ENCODE measurements at places on chromosomes 5 and 9.

DNA sequence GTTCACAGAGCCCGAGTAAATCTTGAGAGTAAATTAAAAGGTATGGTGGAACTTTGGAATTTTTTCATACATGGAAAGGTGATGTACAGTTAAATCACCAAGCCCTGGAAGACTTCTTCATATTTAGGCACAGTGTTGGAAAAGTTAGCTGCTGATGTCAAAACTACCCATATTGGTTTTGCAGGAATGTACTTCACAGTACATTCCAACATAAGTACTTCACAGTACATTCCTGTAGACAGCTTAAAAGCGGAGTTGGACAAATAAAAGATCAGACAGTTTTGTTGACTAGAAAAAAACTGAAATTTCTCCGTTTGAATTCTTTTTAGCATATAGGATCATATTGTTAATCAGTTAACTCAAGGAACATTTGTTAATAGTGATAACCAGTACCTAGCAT, 1.8 kb downstream of the RANBP17 start:
- no peak for DNase-seq

GRCh38 chr5:1885868-1886845, 3.4 kb upstream of the IRX4 start:
- no peak for DNase-seq

DNA sequence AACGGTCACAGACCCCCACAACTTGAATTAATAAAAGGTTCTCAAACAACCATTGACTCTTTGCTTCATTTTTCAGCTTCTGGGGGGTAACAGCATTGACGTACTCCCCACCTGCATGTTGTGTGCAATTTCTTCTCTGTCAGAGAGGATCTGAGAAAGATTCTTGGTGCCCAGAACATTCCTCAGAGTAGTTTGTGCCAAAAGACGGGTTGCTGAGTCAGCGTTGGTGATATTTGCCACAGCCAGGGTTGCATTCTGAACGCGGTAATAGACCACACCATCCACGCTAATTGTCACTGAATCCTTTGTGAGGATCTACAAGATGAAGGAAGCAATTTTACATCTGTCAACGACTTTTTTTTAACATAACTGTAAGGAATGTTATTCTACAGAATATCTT, 21.0 kb downstream of the STOM start:
- no peak for DNase-seq

DNA sequence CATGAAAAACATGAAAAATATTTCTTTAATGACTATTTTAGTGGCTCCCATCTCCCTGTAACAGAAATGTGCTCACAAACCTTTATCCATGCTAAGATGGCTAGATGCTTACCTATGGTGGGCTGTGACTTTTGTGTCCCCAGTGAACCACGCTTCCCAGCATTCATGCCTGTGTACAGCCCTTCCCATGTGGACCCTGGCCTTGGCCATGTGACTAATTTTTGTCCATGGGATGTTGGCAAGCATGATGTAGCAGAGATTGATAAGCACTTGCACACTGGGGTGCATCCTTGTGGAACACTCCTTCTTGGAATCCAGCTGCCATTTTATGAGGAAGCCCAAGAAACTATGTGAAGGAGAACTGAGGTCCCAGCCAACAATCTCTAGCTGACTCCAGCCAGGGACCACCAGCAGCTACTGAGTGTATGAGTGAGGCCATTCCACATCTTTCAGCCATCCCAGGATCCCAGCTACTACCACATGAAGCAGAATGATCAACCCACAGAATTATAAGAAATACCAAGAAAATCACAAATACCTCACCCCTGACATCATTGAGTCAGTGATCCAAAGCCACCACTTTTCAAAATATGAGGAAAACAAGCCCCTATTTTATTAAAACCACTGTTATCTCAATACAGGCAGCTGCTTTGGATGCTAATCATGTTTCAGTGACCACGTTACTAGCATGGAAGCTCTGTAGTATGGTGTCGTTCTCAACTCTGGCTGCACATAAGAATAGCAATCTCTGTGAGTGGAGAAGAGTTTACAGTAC, 16.1 kb upstream of the RAI14 start:
- no peak for DNase-seq

DNA sequence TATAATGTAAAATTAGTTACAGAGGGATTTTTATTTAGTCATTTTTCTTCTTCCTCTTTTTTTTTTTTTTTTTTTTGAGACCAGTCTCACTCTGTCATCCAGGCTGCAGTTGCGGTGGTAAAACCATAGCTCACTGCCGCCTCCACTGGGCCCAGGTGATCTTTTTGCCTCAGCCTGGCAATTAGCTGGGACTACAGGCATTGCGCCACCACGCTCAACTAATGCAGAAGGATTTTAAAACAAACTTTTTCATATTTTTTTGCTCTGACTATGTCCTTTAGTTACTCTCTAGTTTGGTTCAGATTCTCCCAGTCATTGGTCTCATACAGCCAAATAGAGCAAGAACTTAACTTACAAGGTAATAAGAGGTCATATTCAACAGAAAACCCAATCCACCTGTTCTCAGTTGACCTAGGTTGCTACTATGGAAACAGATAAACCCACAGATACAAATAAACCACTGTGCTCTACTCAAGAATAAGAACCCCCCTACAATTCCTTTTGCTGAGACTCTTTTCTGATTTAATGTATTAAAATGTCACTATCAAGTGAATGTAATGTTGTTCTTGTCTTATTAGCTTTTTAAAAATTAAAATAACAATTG, 50.1 kb upstream of the TTC39B start:
- no peak for DNase-seq

DNA sequence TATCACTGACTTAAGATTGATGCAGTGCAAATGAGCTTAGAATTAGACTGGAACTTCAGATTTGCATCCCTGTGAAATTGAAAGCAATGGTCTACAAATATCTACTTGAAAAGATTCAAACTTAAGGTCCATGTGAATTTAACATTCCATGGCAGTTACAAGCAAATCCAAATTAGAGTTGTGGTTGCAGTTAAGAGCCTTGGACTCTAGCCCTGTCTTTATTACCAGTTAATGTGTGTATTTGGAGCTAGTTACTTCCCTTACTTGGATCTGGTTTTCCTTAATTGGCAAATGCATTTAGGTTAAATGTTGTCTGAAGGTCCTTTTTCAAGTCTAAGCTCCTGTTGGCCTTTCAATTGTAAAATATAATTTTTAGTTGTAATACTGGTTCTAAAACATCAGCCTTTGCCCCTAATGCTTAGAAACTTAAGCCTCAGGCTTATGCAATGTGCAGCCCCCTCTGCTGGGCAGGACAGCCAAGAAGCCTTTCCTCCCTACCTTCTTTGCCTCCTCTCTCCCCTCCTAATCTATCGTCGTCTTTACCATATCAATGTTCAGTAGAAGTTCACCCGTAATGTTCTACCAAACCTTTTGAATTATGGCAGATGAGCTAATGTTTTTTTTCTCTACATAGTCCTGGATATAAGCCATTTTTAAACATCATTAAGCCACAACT, 59.5 kb downstream of the ERMP1 start:
- DNase-seq: no peak

DNA sequence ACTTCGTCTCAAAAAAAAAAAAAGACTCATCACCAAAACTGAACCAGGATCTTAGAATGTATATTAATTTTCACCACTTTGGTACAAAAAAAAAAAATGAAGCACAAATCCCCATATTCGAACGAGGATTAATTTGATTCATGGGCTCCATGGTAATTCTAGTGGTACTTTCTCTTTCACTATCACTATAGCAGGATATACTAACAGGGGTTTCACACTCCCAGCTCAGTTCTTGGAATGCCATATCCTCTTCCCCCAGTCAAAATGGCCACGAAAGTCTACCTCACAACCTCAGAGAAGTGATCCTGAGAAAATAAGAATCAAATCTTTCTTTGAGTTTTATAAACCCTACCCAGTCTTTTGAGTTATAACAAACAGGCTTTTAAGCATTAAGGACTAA, 235.7 kb downstream of the FBXL17 start:
- no peak for DNase-seq

- DNase-seq: no peak
Observed at GRCh38 chr9:87644659-87645058, 81.3 kb upstream of the CTSL start.

GRCh38 chr9:20478786-20479185, 143.5 kb downstream of the MLLT3 start:
- DNase-seq: no peak

GRCh38 chr5:9072701-9073100, 473.2 kb downstream of the SEMA5A start:
- DNase-seq: no peak

- no peak for DNase-seq
Observed at GRCh38 chr5:145495741-145496140, 339.4 kb downstream of the PRELID2 start.

DNA sequence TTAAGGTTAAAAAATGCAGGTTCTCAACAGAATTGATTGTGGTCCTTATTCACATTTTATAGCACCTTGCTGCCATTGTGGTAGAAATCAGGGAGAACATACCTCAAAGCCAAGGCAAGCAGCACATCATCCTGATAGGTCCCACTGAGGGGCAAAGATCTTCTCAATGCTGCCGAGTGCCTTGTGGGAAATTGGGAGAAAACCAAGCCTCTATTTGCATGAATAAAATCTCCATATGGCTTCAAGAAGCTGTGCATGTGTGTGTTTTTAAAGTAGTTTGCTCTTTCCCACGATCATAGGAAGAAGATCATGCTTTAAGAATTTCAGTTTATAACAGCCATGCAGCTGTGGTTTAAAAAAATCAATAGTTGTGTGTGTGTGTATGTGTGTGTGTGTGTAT, 216.9 kb upstream of the FBXL7 start:
- DNase-seq: no peak

GRCh38 chr9:124291801-124292396, 34.1 kb downstream of the NEK6 start:
- no peak for DNase-seq

DNA sequence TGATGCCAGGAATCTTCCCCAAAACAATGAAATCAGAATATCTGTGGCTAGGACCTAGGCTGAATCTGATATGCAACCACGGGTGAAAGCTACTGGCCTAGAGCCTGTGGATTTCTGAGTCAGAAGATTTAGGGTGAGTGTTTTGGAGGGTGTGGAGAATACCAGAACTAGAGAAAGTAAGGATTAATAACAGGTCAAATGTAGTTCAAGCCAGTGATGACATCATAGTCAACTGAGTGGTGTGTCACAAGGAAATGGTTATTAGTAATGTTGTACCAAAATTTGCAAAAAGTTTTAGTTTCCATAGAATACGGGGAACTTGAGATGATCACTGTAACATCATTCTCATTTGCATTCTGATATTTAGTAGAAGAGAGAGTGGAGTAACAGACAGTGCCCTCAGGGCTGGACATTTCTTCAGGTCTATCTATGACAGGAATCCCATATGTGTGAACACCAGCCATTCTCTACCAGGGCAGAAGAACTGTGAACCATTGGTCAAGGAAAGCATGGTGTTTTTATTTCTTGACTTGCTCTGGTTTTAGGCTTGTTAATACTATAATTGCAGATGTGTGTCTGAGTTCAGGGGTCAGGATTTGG, 3.7 kb downstream of the GALNT12 start:
- no peak for DNase-seq

DNA sequence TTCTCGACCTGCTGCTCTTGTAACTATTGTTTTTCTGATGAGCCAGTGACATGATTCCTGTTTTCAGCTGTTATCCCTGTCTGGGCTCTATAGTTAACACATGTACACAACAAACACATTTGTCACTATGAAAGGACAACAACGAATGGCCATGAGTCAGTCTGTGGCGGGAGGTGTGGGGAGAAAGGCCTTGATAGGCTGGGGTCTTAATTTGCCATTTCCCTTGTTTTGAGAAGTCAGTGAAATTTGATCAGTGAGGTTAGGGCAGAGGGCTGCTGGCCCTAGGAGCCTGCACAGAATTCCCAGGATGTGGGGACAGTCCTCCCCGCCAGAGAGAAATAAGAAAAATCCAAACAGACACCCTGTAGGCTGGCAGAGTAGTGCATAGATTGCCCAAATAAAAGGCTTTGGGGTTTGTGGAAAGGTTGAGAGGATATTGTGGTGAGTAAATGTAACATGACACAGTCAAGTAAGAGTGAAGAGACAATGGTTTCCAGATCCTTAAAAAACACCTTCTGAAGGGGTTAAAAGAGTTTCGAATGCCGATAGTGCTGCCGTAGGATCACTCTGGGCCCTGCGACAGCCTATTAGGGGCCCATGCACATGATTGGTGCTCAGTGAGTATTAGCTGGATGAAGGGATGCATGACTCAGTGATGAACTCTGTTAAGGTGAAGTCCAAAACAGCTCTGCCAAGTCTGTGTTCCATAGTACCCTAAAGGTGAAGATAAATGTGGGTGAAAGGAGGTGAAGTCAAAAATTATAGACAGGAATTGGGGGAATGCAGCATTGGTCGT, 110.9 kb upstream of the PRRC1 start:
- no peak for DNase-seq

DNA sequence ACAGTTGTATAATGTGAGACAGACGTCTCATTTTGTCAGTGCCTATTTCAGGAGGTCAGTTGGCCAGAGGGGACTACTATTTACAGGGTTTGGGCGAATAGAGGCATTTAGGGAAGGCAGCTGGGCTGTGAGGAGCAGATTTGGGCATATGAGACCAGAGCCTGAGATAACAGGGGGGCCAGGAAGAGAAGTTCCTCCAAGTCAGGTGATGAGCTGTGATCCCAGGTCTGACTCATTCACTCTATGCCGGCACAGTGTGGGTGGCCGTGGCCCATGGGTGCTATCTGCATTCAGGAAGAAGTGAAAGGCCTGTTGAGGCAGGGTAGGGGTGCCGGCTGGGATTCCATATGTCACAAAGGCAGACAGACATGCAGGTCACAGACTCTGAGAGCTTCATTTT, 142.8 kb downstream of the PDZD2 start:
- DNase-seq: no peak

- no peak for DNase-seq
Observed at GRCh38 chr9:4102078-4102477, 197.8 kb downstream of the GLIS3 start.

GRCh38 chr9:81472701-81473100, 216.6 kb downstream of the TLE1 start:
- no peak for DNase-seq

GRCh38 chr5:163880302-163880701, 374.9 kb downstream of the MAT2B start:
- DNase-seq: no peak

- no peak for DNase-seq
Observed at GRCh38 chr9:14403081-14403480, 89.1 kb upstream of the NFIB start.

- no peak for DNase-seq
Observed at GRCh38 chr5:116370886-116371285, 203.7 kb downstream of the SEMA6A start.

- no peak for DNase-seq
Observed at GRCh38 chr5:137666901-137667300, 69.0 kb downstream of the KLHL3 start.

- DNase-seq: no peak
Observed at GRCh38 chr9:7273575-7273974, 515.8 kb downstream of the KDM4C start.

- DNase-seq: no peak
Observed at GRCh38 chr5:174504266-174504726, 220.1 kb upstream of the MSX2 start.

DNA sequence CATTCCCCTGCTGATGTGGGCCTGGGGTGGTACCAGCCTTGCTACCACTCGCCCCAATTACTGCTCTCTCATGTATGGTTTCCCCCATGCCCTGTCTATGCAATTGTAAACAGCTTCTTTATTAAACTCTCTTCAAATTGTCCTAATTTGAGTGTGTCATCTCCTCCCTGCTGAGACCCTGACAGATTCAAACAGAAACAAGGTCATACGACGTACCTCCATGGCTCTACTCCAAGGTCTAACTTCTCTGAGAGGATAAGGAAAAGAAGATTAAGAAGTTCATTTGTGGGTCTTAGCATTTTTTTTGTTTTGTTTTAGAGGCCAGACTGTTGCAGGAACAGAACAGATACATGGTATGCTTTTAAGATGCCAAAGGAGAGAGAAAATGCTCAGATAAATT, 38.0 kb downstream of the ABITRAM start:
- no peak for DNase-seq
